CD8-positive, alpha-beta memory T cell (primary cell): ENCODE measurements at places on chromosomes 3 and 15.

- no peak overlapping the region for H3K4me3 ChIP-seq
- no peaks in the 10 kb centered on the region for H3K36me3 ChIP-seq
- no peak overlapping the region for H3K27ac ChIP-seq
- no peak for DNase-seq
Observed at GRCh38 chr3:180684807-180685206, 5.5 kb upstream of the CCDC39 start.

DNA sequence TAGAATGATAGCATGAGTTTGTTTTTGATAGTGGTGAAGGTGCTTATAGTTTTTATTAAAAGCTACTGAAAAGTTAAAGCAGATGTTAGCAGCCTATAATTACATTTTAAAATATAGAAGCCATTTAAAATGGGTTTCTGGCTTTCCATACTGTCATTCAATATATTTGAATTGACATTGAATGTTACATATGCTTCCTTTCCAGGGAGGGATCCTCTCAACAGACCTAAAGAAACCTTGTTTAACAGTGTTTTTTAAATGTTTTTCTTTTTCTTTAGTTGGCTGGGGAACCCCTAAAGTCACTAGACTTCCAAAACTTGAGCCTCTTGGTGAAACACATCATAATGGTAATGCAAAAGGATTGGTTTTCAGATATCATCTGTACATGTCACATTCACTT lies 12.2 kb downstream of the DHFR2 start:
- no peaks in the 10 kb centered on the region for H3K27me3 ChIP-seq
- no peak overlapping the region for H3K27ac ChIP-seq
- H3K36me3 ChIP-seq = no peaks in the 10 kb centered on the region
- DNase-seq = no peak
- H3K4me3 ChIP-seq = no peak overlapping the region

GRCh38 chr3:30551266-30551665 lies 55.1 kb upstream of the TGFBR2 start:
- H3K36me3 ChIP-seq = no peaks in the 10 kb centered on the region
- H3K27ac ChIP-seq = no peak overlapping the region
- no peak overlapping the region for H3K4me3 ChIP-seq
- no peaks in the 10 kb centered on the region for H3K4me1 ChIP-seq

- H3K4me1 ChIP-seq = no peaks in the 10 kb centered on the region
- H3K36me3 ChIP-seq = no peaks in the 10 kb centered on the region
- DNase-seq = no peak
- no peaks in the 10 kb centered on the region for H3K27me3 ChIP-seq
- H3K27ac ChIP-seq = no peak overlapping the region
Observed at GRCh38 chr3:115859002-115859807, 235.9 kb downstream of the GAP43 start.

DNA sequence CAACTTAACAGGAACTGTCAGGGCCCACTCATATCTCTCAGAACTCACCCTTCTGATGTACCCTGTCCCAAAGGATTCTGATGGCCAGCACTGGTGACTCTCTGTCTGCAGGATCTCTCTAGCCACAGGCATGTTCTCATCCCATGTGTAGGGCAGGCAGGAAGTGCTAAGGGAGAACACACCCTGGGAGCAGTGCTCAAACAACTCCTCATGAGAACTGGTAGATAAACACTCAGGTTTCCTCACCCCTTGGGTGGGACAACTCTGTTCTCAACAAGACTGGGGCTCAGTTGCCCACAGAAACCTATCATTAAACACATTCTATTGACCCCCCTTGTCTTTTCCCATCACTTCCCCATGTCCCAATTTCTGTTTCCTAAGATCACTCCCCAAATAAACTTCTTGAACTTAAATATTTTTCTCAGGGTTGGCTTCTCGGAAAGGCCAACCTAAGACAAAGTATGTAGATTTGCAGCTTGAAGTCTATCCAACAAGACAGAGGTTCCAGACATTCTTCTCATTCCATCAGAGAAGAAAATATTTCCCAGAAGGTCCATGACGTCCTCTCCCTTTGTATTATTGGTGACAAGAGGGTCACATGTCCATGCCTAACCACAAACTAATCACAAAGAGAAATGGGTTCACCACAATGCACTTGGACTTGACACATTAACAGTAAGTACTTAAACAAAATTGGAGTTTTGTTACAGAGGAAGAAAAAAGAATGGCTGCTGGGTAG lies 276.6 kb upstream of the GADL1 start:
- H3K4me3 ChIP-seq = no peak overlapping the region
- no peaks in the 10 kb centered on the region for H3K4me1 ChIP-seq
- no peak overlapping the region for H3K27ac ChIP-seq
- H3K36me3 ChIP-seq = no peaks in the 10 kb centered on the region
- no peaks in the 10 kb centered on the region for H3K27me3 ChIP-seq

DNA sequence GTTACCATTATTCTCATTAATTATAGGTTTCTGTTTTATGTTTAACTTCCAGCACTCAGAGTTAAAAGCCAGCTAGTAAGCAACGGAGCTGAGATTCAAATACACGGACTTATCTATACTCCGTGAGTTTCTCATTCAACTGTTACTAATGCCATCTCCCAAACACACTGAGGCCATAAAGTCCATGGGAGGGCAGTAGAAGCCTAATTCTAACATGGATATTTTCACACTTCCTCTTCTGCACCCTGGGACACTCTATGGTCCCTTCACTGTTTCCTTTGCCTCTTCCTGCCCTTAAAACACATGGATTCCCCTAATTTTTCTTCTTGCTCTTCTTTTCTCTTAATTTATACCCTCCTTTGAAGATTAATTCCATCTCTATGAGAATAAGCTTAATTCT lies 245.0 kb downstream of the KLF13 start:
- H3K27ac ChIP-seq = no peak overlapping the region
- H3K36me3 ChIP-seq = no peaks in the 10 kb centered on the region
- no peaks in the 10 kb centered on the region for H3K4me1 ChIP-seq
- no peak for DNase-seq
- H3K27me3 ChIP-seq = no peaks in the 10 kb centered on the region
- no peak overlapping the region for H3K4me3 ChIP-seq

- H3K27ac ChIP-seq = no peak overlapping the region
- H3K36me3 ChIP-seq = no peaks in the 10 kb centered on the region
- no peaks in the 10 kb centered on the region for H3K27me3 ChIP-seq
Observed at GRCh38 chr15:50053055-50053856, 65.8 kb downstream of the ATP8B4 start.
